ENCODE measurements at places on chromosomes 12 and 14. TPM values are rescaled to one million over a fixed set of nuclear protein-coding genes. Genes with fewer than 3 reads are reported as not detected.

DNA sequence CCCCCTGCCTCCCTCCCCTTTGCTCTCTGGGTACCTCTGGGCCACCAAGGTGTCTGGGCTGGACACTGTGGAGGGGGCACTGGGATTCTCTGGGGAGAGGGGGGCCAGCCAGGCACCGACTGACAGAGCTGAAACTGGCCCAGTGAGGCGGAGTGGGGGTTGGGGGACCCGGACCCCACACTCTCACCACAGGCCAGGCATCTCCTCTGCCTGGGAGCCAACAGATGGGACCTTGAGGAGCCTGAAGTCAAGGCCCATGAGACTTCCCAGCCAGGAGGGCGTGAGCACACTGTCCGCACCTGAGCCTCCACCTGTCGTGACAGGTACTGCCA lies 39.8 kb upstream of the PPP1R13B start:
- H3K36me3 ChIP-seq, result no peaks in the 10 kb centered on the region
- no peak overlapping the region for H3K27ac ChIP-seq
- no peaks in the 10 kb centered on the region for H3K27me3 ChIP-seq

- peaks cover 2% of the 10 kb centered on the region for H3K36me3 ChIP-seq
- peaks cover 11% of the 10 kb centered on the region for H3K4me1 ChIP-seq
- no peak for DNase-seq
- no peak overlapping the region for H3K4me3 ChIP-seq
- peaks cover 32% of the 10 kb centered on the region for H3K27me3 ChIP-seq
These were observed 1.2 kb upstream of the LRRK2 start for GRCh38 chr12:40223646-40224045.

The COL2A1 gene
- total RNA-seq, result not detected

GRCh38 chr12:94898388-94898787 lies 105.1 kb downstream of the NDUFA12 start:
- no peak overlapping the region for H3K27ac ChIP-seq
- H3K4me3 ChIP-seq, result no peak overlapping the region
- H3K27me3 ChIP-seq, result no peaks in the 10 kb centered on the region
- no peaks in the 10 kb centered on the region for H3K4me1 ChIP-seq

GRCh38 chr14:83779266-83779665 lies 1750.7 kb upstream of the FLRT2 start:
- no peaks in the 10 kb centered on the region for H3K36me3 ChIP-seq
- no peak overlapping the region for H3K27ac ChIP-seq
- no peaks in the 10 kb centered on the region for H3K27me3 ChIP-seq

DNA sequence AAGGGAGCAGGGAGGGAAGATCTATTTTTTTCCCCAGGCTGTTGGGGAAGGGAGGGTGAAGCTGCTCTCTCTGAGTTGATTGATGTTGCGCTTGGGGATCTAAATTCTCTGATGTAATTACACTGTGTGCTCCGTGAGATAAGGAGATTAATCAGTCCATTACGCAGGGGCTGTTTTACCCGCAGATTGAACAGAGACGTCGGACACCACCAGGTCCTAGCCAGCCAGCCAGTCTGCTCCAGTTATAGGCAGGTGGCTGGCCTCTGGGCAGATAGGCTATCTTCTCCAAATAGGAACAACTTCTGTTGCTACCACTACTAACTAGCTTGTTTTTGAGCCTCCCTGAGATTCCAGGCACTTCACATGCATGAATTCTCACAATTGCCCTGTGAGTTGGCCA lies 91.1 kb downstream of the SRRM4 start:
- DNase-seq, result no peak
- no peaks in the 10 kb centered on the region for H3K4me1 ChIP-seq
- no peaks in the 10 kb centered on the region for H3K27me3 ChIP-seq

- H3K27me3 ChIP-seq, result peaks cover 72% of the 10 kb centered on the region
- H3K36me3 ChIP-seq, result peaks cover 2% of the 10 kb centered on the region
- DNase-seq, result peak; percentile 12
- H3K27ac ChIP-seq, result no peak overlapping the region
- peak overlapping the region; percentile 71 for H3K4me3 ChIP-seq
- peaks cover 7% of the 10 kb centered on the region for H3K4me1 ChIP-seq
These were observed 165.8 kb downstream of the MON2 start for GRCh38 chr12:62632411-62632918.

DNA sequence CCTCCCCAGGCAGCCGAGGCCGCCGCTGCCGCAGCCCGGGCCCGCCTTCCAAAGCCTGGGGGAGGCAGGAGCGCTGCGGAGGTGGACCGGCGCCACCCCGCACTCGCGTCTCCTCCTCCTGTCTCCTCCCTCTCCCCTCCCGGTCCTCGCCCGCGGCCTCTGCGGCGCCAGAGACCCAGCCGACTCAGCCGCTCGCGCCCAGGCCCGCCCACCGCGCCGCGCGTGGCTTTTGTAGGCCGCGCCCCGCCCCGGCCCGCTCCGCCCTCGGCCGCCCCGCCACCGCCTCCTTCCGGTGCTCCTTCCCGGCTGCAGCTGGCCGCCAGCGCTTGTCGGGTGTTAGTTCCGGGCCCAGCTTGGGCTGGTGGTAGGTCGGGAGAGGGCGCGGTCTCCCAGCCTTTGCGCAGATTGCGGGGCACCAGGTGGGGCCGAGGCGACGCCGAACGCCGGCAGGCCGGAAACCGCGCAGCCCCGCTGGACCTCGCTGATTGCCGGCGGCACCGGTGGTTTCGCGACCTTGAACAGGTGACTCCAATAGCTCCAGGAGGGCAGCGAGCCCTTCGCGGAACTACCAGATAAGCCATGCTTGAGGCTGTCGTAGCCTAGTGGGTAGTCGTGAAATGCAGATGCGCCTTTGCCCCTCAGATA lies at the start of gene CAPRIN2:
Gene CAPRIN2 (minus strand): TSS at position 202 of the 645 bp plus-strand sequence. CDS start 1,431 bp downstream, outside the sequence.
- peak within 1 kb of the TSS; percentile 83 for H3K27ac ChIP-seq
- H3K36me3 ChIP-seq, result peaks cover 3% of the 10 kb centered on the region
- peak within 1 kb of the TSS; percentile 95 for H3K4me3 ChIP-seq
- peak; percentile 96 for DNase-seq

The NPAS3 gene
- total RNA-seq, result not detected

DNA sequence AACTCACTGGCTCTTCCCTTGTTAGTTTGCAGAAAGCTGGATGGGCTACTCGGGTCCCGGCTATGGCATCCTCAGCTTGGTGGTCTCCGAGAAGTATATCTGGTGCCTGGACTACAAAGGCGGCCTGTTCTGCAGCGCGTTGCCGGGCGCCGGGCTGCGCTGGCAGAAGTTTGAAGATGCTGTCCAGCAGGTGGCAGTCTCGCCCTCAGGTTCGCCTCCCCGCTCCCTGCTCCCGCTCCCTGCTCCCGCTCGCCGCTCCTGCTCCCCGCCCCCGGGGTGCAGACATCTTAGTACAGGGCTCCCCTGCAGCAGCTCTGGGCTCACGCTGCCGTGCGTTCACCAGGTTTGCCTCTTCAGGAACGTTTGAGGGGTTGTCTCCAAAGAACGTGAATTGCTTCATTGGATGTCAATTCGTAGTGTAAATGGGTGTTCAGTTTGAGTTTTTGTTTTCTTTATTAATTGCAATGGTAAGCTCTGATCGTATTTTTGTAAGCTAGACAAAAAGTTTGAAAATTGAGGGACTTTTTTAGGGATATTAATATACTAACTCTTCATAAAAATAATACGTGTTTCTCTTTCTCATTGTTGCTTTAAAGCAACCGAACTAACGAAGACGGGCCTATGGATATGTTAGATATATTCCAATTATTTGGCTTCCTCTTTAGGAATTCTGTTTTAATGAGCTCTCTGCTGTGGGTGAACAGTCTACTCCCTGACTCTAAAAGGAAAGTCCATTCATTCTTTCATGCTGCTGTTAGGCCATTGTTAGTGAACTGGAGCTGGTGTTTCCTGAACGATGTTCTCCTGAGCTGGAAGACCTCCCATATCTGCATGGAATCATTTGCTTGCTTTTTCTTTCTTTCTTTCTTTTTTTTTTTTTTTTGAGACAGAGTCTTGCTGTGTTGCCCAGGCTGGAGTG lies 71.3 kb downstream of the ANKRD9 start:
- H3K27me3 ChIP-seq, result no peaks in the 10 kb centered on the region
- no peak overlapping the region for H3K27ac ChIP-seq
- no peaks in the 10 kb centered on the region for H3K4me1 ChIP-seq
- H3K36me3 ChIP-seq, result peaks cover 3% of the 10 kb centered on the region
- H3K4me3 ChIP-seq, result no peak overlapping the region

The C12orf54 gene
- not detected for total RNA-seq

DNA sequence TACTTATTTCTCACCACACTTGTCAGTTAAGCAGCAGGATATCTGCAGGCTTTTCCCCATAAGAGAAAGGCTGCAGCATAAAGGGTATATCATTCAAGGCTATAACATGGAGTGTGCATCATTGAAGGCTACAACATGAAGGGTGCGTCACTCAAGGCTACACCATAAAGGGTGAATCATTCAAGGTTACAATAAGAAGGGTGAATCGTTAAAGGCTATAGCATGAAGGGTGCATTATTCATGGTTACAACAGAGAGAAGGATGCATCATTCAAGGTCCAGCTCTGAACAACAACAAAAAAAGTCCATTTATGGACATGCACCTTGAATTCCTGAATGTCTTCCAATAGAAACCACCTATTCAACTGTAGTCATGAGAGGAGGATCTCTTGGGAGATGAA lies 32.8 kb upstream of the LUM start:
- H3K4me3 ChIP-seq, result no peak overlapping the region
- no peak for DNase-seq
- H3K27ac ChIP-seq, result no peak overlapping the region
- no peaks in the 10 kb centered on the region for H3K27me3 ChIP-seq
- H3K4me1 ChIP-seq, result no peaks in the 10 kb centered on the region
- H3K36me3 ChIP-seq, result no peaks in the 10 kb centered on the region

The SLC38A4 gene
- not detected for total RNA-seq

DNA sequence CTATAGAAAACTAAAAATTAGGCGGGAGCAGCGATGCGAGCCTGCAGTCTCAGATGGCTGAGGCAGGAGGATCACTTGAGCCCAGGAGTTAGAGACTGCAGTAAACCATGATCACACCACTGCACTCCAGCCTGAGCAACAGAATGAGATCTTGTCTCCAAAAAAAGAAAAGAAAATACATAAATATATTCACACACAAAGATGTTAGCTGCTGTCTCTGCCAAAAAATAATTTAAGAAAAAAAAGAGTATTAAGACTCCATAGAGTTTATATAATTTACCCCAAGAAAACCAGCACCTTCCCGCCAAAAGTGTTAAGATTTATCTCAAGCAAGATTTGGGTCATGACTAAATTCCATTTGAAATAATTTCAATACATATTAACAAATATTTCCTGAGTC lies 102.6 kb downstream of the MED13L start:
- peaks cover 62% of the 10 kb centered on the region for H3K4me1 ChIP-seq
- H3K4me3 ChIP-seq, result no peak overlapping the region
- H3K27ac ChIP-seq, result no peak overlapping the region
- H3K27me3 ChIP-seq, result no peaks in the 10 kb centered on the region
- DNase-seq, result no peak

DNA sequence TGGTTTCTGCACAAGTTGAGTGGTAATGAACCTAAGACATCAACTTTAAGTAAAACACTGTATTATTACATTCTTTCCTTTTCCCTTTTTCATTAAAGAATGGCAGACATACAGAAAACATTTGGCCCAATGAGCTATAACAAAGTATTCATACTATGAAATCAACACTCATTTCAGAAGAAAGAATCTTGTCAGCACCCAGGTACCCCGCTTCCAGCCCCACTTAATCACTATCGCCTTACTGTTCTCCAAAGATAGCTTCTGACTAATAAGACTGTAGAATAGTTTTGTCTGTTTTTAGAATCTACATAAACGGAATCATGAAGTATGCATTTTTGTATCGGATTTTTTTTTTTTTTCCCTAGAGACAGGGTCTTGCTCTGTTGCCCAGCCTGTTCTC lies 9.5 kb downstream of the CNTN1 start:
- H3K36me3 ChIP-seq, result no peaks in the 10 kb centered on the region
- H3K27me3 ChIP-seq, result no peaks in the 10 kb centered on the region
- H3K27ac ChIP-seq, result no peak overlapping the region
- no peak for DNase-seq
- no peaks in the 10 kb centered on the region for H3K4me1 ChIP-seq

GRCh38 chr12:76445462-76445861 lies 97.2 kb upstream of the BBS10 start:
- H3K36me3 ChIP-seq, result peaks cover 16% of the 10 kb centered on the region
- no peak overlapping the region for H3K4me3 ChIP-seq
- H3K27me3 ChIP-seq, result no peaks in the 10 kb centered on the region
- no peak overlapping the region for H3K27ac ChIP-seq

DNA sequence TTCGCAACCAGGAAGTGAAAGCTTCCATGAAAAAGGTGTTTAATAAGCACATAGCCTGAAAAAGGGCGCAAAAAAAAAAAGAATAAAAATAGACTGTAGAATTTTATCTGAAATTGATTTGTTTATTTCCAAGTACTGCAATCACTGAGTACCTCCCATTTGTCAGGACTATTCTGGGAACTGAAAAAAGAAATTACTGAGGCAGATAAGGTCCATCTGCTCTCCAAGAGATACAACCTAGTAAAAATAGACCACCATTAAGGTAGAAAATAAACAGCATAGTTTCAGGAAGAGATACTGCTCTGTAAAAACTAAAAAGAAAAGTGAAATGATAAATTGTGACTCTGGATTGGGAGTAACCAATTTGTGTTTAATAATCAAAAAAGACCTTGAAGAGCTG lies 24.7 kb downstream of the OR4N2 start:
- H3K4me1 ChIP-seq, result no peaks in the 10 kb centered on the region
- H3K27me3 ChIP-seq, result no peaks in the 10 kb centered on the region
- H3K27ac ChIP-seq, result no peak overlapping the region
- no peak for DNase-seq
